ENCODE measurements at places on chromosomes 12 and 14.

DNA sequence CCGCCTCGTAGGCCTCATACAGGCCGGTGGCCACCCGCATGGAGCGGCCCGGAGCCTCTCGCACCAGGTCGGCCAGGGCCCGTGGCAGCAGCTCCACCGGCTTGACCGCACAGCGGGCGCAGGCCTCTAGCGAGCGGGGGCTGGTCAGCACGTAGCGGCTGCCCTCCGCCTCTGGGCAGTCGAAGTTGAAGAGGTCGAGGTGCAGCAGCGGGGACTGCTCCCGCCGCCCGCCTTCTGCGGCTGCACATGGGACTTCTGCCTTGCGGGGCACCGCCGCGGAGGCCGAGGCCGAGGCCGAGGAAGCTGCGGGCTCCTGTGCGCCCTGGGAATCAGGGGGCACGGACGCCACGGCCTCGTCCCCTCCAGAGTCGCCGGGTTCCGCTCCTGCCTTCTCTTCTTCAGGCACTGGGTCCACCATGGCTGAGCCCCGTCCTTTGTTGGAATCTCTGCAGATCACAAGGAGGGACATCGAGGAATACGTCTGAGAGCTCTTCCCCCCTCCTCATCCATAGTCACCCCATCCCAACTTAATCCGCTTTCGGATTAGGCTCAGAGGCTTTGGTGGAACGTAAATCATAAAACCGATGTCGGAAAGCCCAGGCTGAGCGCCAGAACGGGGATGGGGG is 1.4 kb downstream of the CCDC177 start:
- no peak for DNase-seq

- DNase-seq, result no peak
These were observed 349.7 kb downstream of the NRXN3 start for GRCh38 chr14:78519863-78520262.

DNA sequence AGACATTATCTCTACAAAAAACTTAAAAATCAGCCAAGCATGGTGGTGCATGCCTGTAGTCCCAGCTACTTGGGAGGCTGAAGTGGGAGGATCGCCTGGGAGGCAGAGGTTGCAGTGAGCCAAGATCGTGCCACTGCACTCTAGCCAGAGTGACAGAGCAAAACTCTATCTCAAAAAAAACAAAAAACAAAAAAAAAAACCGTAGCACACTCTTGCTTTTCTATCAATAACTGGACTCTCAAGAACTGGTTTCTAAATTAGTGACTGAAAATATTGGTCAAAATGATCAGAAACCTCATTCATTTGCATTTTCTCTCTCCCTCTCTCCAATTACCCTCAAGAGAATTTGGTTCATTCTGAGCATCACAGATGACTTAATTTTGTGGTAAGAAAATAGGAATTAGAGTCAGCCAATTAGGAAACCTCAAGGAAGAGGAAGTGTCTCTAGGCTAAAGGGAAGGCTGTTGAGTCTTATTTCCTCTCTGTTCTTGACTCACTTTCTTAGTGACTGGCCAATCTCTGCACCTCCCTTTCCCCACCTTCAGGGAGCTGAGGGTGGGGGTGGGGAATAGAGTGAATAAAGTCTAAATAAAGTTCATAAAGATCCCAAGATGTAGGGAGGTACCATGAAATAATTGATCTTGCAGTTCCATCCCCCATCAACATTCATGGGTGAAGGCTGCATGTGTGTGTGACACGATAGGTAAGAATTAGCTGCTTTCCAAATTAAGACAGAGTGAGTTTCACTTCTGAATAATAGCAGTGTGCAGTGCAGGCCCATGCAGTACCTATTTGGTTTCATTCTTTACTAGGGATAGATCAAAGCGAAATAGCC is 6.8 kb upstream of the PSMA6 start:
- DNase-seq, result peak; percentile 3

DNA sequence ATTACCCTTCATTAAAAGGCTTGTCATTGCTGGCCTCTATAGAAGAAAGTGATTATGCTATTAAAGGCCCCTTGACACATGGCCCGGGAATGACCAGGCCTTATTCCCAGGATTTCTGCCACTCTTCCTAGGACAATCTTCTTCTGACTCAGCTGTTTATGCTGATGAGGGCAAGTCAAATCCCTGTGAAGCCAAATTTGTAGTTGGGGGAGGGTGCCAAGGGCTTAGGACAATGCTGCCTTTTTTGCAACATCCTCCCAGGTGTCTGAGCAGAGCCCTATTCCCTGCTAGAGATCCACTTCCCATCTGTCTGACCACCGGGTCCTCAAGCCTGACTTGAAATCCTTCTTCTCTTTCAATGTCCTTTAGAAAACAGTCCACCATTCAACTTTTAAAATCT is 230.7 kb upstream of the SRRM4 start:
- no peak for DNase-seq

DNA sequence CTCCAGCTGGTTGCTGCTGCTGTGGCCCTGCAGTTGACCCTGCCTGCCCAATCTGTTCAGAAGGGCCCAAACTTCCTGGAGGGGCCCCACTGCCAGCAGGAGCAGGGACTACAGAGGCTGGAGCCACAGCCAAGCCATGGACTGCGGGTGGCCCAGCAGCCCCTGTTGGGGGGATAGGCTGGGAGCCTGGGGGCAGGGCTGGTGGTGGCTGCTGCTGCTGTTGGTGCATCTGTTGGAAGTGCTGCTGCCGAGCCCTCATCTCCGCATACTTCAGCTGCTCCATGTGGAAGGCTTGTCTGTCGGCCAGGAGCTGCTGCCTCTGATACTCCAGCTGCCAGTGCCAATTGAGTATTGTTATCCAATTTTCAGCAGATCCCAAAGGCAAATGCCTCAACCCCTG is 7.2 kb downstream of the MYL6 start:
- DNase-seq, result no peak

DNA sequence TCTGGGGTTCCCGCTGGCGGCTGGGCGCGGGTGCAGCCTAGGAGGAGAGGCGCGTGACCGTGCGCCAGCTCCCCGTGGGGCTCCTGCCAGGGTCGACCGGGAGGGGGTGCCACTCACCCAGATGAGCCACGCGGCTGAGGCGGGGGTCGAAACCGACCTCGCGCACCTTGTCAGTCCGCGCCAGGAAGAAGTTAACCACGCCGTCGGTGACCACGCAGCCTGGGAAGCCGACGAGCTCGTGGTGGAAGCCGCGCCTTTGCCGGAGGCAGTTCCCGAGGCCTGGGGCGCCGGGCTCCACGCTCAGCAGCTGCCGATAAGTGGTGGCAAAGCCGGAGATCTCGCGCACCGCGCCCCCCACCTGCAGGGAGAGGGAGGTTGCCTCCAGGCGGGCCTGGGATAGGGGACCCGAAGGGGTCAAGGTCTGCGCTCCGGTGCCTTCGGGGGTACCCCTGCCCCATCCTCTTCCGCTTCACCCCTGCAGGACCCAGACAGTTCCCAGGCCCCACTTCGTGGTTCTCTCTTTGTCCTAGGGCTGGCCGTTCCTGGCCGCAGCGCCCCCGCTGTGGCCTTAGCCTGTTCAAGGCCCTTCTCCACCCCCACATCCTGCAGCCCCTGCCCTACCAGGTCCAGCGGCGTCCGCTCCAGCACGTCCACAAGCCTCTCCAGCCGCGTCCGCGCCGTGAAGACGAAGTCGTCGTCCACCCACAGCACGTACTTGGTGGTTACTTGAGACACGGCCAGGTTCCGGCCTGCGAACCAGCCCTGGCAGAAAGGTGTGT is 5.3 kb downstream of the B4GALNT1 start:
- no peak for DNase-seq

DNA sequence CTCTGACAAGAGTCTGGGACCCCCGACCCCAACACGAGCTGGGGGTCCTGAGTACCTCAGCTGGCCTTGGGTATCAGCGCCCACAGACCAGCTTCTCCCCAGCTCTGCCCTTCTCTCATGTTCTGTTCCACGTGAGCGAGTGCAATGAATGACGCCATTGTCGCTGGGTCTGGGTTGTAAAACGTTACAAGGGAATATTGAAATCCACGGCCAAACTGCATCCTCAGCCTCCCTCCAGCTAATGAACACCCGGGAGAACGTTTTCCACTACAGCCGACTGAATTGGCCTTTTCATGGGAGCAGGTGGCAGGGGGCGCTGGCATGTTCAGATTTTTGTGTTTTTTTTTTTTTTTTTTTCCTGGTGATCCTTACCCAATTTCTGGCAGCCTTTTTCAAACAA is 34.7 kb downstream of the TBX5 start:
- DNase-seq, result no peak

DNA sequence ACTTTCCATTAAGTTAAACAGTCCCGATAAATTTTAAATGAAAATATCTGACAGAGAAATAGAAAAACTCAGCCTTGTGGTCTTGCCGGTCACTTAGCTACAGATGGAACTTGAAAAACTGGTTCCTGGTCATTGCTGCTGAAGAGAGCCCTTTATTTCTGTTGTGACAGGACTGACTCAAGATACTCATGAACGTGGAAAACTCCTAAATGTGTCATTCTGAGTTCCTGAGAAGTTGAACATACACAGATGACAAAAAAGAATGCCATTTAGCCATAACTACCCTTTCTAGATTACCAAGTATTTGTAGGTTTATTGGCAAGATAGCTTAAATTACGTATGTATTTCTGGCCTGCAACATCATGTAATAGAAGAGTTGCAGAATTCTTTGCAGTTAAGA is 134.2 kb downstream of the HMGA2 start:
- DNase-seq, result no peak

GRCh38 chr14:78259831-78260230 is 89.7 kb downstream of the NRXN3 start:
- peak; percentile 69 for DNase-seq

DNA sequence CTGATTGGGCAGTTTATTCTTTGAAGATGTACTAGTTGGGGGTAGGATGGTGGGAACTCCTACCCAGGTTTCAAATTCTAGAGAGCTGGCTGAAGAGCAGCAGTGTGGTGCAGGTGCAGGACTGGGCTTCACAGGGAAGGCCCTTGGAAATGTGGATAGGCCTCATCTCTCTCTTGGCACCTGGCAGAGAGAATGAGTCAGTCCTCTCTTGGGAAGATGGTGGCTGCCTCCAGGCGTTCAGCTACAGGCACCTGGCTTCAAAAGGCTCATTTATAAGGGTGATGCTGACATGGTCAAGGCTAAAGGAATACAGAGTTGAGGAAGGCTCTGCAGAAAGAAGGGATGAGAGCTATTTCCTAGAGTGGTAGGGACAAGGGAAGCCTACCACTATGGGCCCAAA is 179.7 kb upstream of the VASH1 start:
- no peak for DNase-seq

DNA sequence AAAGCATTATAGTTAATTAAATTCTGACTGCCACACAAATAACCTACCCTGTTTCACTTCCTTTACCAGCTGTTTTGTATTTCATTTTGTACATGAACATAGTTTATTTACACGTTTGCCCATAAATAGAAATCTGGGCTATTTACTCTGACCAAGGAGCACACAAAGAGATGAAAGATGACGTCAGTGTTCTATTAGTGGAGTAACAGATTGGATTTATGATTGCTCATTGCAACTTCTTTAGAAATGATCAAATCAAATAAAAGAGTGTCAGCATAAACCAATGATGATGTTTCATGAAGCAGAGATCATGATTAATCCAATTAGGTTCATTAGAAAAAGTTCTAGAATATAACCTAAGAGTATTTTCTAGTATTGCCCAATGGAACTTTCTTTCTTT is 12.0 kb upstream of the RTL1 start:
- DNase-seq, result no peak

- DNase-seq, result no peak
These were observed 32.2 kb downstream of the ANO6 start for GRCh38 chr12:45248095-45248494.

DNA sequence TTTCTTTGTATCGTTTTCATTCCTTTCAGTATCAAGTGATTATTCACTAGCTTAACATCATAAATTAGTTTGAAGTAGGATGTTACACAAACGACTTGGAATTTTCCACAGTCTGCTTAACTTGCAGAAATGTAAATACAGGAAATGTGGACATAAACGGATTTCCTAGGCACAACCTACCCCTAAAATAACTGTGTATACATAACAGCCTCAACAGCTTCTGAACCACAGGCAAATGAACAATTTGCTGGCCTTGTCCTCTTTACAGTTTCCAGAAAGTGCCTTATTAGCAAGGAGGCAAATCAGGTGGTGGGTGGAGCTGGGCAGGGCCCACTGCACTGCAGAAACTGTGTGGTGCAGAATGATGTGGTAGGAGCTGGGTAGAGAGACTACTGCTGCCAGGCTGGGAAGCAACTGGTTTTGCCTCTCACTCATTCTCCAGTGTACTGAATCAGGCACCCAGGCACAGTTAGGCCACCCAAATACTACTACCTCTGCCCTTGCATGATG is 14.1 kb downstream of the DRAM1 start:
- DNase-seq, result peak; percentile 41

- DNase-seq, result no peak
These were observed 11.8 kb upstream of the CD27 start for GRCh38 chr12:6432991-6433390.

- no peak for DNase-seq
These were observed 160.2 kb downstream of the RIMBP2 start for GRCh38 chr12:130555628-130556485.

DNA sequence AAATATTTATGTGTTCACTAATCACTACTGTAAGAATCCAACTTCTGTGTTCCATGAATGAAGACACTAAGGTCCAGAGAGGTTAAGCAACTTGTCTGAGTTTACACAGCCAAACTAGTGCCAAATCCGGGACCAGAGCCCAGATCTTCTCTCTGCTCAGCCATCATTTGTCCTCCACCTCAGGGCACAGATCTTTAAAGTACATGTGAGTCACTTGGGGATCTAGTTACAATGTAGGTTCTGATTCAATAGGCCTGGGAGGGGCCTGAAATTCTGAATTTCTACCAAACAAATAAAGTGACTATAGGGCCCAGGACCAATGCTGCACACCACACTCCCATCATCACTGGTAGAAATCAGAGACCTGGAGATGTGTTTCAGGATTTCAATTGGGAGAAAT is 162.9 kb downstream of the GXYLT1 start:
- DNase-seq, result no peak

DNA sequence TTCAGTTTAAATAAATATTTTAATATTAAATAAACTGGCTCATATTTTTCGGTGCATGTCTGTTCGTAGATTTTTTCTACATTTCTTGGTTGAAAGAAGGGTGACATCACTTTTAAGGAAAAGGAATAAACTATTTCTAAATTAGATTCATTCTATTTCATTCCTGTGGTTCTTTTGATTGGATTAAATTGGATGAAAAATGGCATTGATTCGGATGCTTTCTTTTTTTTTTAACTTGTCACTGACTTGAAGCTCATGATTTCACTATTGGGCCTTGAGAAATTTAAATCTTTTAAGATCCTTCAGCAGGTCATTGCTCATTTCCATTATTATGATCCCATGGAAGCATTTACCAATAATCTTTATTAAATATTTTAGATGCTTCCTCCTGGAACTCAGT is 113.1 kb upstream of the RASSF8 start:
- no peak for DNase-seq

DNA sequence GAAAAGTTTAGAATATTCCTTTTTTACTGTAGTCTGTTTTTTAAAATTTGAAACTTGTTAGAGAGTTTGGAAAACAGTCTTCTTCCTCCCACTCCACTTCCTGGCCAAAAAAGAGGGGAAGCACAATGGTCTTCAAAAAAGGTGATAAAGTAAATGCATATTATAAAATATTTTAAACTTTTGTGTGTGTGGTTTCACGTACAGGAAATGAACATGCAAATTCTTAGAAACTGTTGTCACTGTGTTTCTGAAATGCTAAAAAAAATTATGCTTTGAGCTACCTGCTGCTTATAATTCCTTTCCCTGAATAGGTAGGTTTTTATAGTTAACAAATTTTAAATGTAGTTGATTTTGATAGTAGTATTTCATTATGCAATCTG is 2.9 kb downstream of the FGFR1OP2 start:
- peak; percentile 20 for DNase-seq

GRCh38 chr14:57573173-57573572 is 79.5 kb upstream of the CCDC198 start:
- DNase-seq, result no peak
